ENCODE measurements at places on chromosomes 2 and 18.

DNA sequence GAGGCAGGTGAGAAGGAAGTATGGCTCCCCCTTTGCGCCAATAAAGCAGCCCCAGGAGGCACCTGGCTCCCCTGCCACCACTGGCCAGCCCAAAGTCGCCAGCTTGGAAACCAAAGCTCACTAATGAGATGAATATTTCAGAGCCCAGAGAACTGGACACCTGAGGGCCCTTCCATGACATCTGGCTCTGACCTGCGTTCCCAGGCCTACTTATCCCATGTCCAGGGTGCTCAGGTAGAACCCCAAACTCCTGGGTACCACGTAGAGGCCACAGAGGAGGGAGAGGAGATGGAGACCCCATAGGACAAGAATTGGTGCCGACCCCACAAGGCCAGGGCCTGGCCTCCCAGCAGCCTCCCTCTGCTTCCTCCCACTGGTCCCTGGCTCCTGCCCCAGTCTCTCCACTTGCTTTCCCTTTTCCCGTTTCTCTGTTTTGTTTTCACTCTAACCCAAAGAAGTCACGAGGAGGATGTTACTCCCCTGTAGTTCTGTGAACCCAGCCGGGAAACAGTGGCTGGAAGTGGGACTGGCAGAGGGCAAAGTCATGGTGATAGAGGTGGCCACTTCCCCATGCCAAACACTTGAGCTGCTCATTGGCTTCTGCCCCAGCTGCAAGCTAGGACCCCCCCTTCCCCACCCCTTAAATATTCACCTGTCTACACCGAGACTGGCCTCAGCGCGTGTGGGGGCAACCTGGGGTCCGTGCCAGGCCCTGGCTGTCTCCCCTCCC, 820 bp downstream of the TMBIM1 start:
- DNase-seq: no peak

GRCh38 chr2:99959261-99960014, 183.0 kb downstream of the AFF3 start:
- DNase-seq: no peak

GRCh38 chr18:38475686-38476085, 910.1 kb upstream of the CELF4 start:
- DNase-seq: no peak

- no peak for DNase-seq
These were observed 143.6 kb upstream of the DAPL1 start for GRCh38 chr2:158651358-158652057.

DNA sequence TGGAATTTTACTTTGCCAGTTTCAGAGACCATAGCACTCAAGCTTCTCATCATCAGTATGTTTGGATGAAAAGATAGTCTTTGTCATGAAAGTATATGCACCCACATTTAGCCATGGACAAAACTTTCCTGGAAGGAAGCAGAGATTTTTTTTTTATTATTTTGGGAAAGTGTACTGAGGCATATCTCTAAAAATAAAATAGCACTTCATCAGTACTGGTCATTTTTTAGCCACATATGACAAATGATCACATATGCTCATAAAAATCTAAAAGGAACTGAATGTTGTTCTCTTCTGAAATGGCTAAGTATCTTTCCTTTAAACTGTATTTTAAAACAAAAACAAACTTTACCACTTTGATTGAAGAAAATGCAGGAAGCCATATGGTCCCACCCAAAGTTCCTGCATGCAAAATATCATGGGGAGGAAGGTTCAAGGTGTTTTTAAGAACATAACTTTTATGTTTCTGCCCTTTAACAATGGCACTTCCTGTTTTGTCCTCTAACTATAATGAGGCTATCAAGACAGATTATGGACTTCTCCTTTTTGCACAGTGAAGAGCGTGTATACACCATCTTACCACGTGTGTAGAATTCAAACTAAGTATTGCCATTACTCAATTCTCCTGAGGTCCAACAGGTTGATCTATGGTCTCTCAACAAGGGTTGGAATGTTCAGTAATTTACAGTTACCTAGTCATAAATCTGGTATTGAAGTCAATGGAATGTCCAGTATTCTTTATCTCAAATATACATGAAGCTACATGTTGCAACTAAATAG, 77.1 kb upstream of the SLC39A10 start:
- no peak for DNase-seq

DNA sequence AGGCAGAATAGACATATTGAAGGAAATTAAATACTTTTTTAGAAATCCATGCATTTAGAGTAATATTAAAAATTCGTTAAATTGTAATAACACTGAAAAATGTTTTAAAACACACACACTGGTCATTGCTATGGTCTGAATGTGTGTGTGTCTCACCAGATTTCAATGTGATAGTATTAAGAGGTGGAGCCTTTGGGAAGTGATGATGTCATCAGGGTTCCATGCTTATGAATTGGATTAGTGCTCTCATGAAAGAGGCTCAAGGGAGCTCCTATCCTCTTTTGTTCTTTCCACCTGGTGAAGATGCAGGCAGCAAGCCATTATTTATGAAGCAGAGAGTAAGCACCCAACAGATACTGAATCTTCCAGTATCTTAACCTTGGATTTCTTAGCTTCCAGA, 441.8 kb downstream of the CDH2 start:
- no peak for DNase-seq

DNA sequence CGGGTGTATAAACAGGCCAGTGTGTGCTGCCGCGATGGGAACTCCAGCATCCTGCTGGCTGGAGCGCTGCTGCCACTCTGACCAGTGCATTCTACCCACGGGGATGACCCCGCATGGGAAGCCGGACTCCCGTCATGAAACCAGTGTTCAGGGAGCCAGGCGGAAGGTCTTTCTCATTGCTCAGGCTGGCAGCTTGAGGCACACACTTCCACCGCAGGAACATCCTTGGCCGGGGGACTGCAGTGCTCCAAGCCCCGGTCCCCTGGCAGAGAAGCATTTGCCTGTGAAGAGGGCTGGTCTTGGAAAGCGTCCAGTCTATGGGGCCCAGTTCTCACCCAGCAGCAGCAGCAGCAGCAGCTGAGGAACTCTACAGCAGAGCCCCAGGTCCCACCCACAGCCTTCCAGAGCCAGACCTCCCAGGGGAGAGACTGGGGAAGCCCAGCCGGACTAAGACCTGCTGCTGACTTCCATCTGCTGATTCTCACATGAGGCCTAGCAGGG, 235.9 kb downstream of the KLHL29 start:
- peak; percentile 74 for DNase-seq

GRCh38 chr2:239184179-239184578, 216.6 kb downstream of the HDAC4 start:
- DNase-seq: no peak

All from A673 (cell line).